CD4-positive, alpha-beta T cell treated with Interleukin-15 for 4 hours (primary cell): ENCODE measurements at places on chromosomes 2 and 18.

GRCh38 chr2:105087273-105087672 lies 49.4 kb downstream of the MRPS9 start:
- no peak for DNase-seq

DNA sequence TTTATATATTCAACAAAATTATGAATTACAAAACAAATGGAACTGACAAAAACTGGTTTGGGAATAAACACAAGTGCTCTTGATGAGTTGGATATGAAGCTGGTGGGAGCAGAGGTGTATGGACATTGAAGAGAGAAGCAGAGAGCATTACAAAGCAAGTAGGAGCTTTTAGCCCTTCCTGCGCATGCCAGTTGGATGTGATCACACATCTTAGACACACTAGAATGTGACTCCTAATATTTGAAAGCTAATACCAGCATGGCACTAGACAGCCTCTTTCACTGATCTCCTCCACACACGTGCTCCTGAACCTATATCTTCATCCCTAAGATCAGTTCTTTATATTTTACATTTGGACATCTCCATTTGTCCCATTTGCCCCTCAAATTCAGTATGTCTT lies 298.1 kb downstream of the MTX2 start:
- no peak for DNase-seq

DNA sequence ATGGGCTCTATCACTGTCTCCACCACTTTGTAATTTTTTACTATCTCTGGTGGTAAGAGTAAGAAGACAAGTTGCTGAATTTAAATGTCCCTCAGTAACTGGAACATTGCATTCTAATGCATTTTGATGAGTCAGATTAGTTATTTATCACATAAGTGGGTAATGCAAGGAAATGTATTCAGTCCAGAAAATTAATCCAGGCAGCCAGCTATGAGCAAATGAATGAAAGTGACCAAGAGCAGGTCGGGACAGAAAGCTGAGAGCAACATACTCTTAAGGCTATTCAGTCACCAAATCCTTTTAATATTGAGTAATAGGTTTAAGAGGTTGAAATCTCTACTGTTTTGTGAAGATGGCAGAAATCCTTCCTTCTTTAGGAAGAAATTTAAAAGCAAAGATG lies 265.5 kb upstream of the PARD3B start:
- DNase-seq = no peak

DNA sequence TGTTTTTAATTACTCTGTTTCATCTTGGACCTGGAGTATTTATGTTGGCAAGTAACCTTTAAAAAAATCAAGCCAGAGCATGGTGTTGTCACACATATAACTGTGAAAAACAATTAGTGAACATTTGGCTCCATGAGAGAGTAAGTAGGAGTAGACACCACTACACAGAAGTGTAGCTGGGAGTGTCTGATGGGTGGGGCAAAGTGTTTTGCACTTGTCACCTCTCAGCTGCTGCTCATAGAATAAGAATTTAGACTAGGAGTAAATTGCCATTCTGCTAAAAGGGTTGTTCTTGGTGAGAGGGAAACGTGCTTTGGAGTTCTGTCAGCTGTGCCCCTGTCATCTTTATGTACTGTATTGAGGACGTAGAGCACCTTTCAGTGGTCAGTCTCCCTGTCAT lies 114.5 kb downstream of the TTC27 start:
- DNase-seq = no peak

DNA sequence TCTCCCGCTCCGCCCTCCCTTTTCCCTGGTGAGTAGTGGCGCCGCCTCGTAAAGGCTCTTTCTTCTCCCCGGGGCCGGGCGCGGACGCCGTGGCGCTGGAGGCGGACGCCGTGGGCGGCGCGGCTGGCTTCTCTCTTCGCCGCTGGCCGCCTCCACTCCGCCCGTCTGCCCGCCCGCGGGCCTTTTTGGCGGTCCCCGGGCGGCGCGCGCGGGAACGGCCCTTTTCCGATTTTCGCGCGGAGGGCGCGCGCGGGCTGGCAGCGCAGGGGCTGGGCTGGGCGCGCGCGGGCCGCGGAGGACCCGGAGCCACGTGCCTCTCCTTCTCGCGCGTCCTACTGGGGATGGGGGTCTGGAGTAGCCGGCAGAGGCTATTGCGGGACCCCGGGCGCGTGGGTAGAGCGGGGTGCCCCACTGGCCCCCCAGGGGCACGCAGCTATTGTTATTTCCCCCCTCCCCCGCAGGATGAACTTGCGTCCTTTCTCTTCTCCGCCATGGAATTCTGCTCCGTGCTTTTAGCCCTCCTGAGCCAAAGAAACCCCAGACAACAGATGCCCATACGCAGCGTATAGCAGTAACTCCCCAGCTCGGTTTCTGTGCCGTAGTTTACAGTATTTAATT lies 472 bp downstream of the SLC20A1 start:
- DNase-seq = peak; percentile 39

DNA sequence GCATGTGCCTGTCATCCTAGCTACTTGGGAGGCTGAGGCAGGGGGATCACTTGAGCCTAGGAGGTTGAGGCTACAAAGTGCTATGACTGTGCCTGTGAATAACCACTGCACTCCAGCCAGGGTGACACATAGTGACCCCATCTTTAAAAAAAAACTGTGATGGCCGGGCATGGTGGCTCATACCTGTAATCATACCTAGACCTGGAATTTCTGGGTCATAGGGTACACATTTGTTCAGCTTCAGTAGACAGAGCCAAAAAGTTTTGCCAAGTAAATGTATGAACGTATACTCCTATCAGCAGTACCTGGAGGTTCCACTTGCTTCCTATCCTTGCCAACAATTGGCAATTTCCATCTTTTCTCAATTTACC lies 6.4 kb upstream of the IGFBP2 start:
- no peak for DNase-seq

- DNase-seq = no peak
These were observed 33.8 kb downstream of the MAP4K3 start for GRCh38 chr2:39403311-39403710.
